ENCODE measurements at places on chromosomes 6 and 20.

DNA sequence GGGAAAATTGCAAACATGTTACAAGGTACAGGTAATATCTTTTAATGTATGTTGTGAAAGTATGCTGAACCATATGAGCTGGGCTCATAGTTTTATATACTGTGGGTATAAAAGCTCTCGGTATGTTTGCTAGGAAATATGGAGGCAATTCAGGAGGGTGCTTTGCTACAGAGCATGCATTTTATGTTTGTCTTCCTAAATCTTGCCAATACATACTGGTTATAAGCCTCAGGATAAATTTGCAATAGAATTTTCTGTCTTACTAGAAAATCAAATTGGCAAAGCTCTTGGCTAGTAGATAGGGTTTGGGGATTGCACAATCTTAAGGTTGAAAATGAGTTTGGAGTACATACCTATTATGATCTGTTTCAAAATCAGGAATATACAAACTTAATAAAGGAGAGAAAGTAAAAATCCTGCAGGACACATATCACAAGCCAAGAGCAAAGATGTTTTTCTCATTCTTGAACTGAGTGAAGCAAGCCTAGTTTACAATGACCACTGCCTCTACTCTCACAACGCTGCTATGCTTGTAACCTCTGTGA is 751.2 kb downstream of the HDGFL1 start:
- no peak for DNase-seq

- DNase-seq: no peak
Observed at GRCh38 chr20:41436679-41437078, 70.1 kb upstream of the EMILIN3 start.

DNA sequence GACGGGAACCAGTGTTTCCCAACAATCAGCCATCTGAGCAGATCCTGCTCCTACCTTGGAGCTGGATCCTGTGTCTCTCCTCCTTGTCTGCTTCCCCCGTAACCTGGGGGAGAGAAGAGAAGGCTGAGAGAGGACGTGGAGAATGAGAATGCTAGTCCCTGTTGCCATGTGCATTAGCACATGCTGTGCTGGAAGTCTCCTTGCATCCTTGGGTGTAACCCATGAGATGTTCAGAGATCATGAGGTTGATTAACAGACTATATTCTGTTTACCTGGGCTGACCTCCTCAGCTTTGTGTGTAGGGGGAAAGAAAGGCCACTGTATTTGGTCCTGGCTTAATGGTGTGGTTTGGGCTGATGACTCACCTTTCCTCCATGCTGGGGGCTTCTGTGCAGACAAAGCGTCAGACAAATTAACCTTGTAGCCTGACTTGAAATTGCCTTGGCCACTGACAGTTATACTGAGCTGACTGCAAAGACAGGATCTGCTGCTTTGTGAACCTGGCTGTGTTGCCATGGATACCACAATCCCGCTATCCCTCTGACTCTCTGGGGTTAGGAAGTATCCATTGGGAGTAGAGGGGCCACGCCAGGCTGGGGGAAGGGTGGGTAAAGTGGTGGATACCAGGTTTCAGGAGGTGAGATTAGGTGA is 243.7 kb upstream of the CHD6 start:
- DNase-seq: no peak

- DNase-seq: no peak
Observed at GRCh38 chr20:56689318-56689717, 60.2 kb downstream of the TFAP2C start.

- no peak for DNase-seq
Observed at GRCh38 chr6:63533026-63533425, 39.3 kb upstream of the LOC128125822 start.

DNA sequence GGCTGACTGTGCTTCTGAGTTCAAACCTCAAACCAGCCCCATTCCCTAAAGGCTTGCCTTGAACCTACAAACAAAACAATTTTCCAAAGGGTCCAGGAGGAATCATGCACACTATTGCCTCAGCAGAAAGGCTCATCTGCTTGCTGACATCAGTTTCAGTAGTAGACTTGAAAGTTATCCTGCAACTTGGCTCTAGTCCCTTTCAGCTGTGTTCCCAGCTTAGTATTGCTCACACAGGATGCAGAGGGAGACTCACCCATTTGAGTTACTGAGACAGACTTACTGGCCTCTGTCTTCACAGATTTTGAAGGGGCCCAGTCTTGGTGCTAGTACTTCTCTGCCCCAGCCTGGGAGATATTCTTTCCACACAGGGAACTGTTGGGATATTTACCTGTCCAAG is 38.5 kb upstream of the TFB1M start:
- DNase-seq: no peak

DNA sequence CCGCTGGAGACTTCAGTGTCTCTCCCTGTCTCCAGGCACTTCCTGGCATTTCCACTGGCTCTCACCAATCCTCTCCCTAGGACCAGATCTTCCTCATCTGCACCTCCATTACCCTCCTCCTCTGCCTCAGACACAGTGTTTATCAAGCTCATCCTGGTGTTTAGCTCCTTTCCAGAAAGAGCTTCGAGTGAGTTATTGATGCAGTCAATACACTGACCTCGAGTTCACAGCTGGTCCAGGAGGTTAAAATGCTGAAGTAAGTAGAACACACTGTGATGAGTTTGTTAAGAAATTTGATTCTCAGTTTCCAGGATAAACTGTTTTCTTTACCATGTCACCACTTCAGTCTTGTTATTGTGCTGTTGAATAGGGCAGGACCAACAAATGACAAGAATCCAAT is 42.1 kb upstream of the ARMC2 start:
- no peak for DNase-seq

DNA sequence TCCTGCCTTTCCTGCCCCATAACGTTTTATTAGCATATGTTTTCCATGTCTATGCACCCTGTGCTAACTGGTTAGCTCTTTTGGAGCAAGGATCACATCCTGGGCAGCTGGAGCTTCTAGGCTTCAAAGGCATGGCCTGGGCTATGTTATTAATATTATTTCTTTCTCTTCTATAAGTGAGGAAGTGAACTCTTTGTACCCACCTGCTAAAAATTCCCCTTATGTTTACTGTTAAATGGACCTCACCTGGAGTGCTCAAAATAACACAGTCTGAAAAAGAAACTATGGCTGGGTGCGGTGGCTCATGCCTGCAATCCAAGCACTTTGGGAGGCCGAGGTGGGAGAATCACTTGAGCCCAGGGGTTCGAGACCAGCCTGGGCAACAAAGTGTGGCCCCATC is 97.8 kb downstream of the TNFAIP3 start:
- no peak for DNase-seq

DNA sequence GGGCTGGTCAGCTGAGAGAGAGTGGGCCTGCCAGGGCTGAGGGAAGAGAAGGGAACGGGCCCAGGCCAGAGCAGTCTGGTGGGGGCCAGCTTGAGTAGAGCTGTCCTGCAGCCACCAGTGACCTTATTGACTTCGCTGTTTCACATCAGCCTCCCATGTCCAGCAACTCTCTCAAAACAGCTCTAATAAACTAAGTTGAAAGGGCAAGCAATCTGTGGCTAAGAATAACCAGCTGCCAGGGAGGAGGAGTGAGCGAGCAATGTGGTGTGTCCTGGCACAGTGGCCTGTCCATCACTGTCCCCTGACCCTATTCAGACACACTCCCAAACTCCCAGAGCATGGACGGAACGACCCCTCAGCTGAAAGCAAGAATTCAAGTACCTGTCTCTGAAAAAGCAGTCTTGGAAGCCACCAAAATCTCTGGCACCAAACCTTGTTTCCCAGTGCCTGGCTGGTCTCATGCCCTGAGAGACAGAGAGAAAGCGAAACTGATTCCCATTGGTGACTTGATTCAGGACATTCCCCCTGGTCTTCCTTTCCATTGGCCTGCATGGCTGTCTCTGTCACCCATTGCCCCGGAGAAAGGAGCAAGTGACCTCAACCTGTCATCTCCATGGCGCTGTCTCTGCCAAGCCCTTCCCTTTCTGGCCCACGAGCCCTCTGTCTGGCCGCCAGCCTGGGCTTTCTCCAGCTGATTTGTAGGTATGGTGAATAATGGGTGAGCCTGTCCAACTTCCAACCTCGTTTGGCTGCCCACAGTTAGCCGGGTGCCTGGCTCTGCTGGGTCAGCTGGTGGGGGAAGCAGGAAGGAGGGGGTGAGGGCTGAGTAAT is at the start of gene DDO:
DDO (minus strand) TSS at position 490 of the 831 bp plus-strand sequence. CDS start 2,113 bp downstream, outside the sequence.
- DNase-seq: no peak

GRCh38 chr6:42406306-42407280 is 45.1 kb downstream of the TRERF1 start:
- DNase-seq: no peak

GRCh38 chr6:68636666-68637065 is 1.6 kb downstream of the ADGRB3 start:
- DNase-seq: no peak

GRCh38 chr6:148345176-148345575 is 2.5 kb downstream of the SASH1 start:
- no peak for DNase-seq

DNA sequence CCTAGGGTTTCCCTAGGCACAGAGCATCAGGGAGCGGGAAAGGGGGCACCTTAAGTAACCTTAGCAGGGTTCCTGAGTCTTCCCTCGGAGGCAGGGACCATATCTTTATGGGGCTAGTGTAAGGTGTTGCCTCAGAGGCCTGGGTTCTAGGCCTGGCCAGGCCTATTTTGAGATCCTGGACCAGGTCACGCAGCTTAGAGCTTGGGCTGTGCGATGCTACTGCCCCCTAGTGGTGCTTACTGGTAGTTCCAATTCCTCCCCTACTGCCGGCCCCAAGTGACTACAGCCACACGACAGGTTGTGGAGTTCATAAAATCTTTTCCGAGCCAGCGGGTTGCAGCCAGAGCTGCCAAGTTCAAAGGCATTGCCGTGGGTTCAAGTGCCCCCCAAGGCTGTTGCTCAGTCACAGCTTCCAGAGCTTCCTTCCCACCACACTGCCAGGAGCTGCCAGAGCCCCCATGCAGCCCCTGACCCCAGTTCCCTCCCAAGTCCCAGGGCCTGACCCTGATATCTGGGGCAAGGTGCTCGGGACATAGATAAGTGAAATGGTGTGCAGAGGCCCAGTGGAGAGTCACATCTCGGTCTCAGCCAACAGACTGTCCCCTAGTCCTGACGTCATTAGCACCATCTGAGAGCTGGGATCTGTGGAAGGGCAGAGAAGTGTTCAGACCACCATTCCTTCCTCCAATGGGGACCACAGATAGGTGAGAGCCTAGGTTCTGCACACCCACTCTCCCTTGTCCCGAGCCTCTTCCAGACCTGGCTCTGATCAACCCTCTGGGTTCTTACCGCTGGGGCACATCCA is 3.3 kb downstream of the LRRC73 start:
- peak; percentile 71 for DNase-seq

- DNase-seq: no peak
Observed at GRCh38 chr20:16400234-16400633, 173.0 kb downstream of the KIF16B start.

All from NCI-H1930 (cell line).